ENCODE measurements at places on chromosomes 13 and 19.

DNA sequence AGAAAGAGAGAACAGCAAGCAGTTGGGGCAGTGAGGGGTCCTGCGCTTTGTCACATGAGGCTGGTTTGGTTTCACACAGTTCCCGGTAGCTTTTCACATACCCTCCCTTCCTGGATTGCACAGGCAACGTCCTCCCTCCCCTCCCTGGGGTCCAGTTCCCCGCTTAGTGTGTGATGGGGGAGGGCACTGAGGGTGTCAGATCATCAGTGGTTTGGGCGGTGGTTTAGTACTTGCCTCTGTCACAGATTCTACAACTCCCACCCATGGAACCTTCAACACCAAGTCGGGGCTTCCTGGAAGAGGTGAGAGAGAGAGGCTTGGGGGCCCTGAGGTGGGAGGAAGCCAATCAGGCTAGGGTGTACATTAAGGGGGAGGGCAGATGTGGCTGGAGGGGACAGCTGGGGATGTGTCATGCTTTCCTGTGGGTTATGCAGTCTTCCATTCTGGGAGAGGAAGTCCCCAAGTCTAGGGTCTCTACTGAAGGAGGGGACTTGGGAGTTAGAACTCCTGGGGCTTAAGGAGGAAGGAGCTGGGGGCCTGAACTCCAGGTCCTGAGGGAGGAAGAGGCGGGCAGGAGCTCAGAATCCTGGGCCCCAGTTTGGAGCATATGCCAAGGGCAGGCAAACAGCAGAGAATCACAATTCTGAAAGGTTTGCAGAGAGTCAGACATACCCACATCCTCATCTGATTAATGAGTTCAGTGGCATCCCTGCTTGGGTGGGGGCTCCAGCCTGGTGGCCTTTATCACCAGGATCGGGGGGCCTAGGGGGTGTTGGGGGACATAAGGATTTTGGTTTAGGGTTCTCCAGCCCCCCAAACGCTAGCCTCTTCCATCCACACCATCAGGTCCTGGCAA lies at the start of gene NKG7:
Gene NKG7, minus strand, starts transcription at position 6 of the 856 bp plus-strand sequence. CDS start 119 bp downstream, outside the sequence.
- DNase-seq, result peak; percentile 97

- no peak for DNase-seq
Observed at GRCh38 chr13:59638404-59638803, 525.3 kb downstream of the DIAPH3 start.

DNA sequence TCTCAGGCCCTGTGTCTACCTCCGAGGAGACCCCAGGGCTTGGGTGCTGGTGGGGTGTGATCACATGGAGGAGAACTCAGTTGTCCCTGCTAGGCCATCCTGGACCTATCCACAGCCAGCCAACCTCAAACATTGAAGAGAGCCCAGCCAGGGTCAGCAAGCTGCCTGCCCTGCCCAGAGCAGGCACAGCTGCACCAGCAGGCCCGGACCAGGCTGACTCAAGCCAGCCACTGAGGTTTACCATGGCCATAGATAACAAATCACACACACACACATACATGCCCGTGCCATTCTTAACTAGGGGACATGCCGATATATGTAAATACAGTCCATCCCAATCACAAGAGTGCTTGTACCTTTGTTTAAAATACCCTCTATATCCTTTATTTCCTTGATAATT lies 8.1 kb downstream of the ARHGEF7 start:
- no peak for DNase-seq

DNA sequence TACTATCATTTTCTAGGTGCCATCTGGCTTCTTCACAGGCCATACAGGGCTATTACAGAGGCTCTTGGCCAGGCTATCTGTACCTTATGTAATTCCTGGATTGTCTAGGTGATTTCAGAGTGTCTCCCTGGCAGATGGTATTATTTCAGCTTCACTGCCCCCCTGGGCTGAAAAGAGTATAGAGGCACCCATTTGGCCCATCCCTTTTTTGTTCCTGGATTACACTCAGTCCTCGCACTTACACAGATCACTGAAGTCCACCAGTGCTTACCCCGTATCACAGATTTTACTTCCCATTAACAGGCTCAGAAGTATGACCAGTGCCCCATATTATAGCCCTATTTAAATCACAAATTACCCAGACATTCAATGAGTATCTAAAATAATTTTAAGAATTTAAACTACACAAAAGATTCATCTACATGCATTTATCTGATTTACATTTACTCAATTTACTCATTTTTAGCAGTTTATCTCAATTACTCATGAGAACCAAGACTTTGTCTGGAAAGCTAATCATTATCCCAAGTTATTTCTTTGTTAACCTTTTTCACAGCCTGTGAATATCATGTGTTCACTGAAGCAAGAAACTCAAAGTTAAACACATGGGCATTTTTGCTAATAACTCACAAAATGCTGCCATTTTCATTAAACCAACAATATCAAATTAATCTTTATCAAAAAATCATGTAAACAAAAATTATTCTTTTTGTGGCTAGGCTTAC lies 121.0 kb downstream of the PCDH20 start:
- DNase-seq, result no peak

DNA sequence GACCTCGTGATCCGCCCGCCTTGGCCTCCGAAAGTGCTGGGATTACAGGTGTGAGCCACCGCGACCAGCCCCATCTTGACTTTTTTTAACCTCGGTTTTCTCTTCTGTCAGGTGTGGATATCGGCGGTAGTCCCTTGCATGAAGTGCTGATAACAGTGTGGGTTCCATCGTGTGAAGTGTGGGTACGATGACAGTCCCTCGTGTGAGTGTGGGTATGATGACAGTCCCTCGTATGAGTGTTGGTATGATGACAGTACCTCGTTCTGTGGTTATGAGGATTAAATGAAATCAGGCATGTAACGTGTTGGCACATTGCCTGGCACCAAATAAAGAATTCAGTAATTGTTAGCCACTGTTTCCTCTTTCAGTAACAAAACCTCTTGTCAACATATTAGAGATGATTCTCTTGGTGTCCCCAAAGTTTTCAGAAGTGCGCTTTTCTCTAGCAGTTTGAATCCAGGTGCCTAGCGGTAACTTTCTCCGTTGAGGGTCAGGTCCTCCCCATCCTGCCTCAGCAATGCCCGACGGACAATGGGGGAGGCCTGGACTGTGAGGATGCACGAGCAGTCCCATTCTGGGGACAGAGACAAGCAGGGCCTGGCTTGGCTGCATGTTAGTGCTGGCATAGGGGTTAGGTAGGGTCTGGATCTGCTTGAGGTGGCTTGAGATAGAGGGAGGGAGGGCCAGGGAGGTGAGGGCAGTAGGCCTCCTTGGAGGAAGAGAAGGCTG lies 15.3 kb downstream of the GATAD2A start:
- DNase-seq, result peak; percentile 8

GRCh38 chr13:39597838-39598237 lies 5.2 kb downstream of the LHFPL6 start:
- DNase-seq, result no peak

DNA sequence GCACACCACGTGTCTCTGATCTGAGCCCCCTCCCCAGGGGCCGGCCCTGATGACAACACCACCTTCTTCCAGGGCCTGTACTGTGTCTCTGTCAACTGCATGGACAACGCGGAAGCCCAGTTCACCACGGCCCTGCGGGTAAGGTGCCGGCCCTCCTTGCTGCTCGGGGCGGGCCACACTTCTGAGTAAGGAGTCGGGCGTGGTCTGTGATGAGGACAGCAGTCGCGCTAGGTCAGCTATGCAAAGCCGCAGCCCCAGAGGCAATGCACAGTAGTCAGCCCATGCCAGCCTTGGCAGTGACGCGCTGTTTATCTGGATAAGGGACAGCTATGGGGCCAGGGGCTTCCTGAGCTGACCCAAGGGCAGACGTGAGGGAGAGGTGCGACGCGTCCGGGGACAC lies 24.6 kb downstream of the MAU2 start:
- no peak for DNase-seq

GRCh38 chr13:93430381-93430780 lies 203.8 kb downstream of the GPC6 start:
- no peak for DNase-seq

DNA sequence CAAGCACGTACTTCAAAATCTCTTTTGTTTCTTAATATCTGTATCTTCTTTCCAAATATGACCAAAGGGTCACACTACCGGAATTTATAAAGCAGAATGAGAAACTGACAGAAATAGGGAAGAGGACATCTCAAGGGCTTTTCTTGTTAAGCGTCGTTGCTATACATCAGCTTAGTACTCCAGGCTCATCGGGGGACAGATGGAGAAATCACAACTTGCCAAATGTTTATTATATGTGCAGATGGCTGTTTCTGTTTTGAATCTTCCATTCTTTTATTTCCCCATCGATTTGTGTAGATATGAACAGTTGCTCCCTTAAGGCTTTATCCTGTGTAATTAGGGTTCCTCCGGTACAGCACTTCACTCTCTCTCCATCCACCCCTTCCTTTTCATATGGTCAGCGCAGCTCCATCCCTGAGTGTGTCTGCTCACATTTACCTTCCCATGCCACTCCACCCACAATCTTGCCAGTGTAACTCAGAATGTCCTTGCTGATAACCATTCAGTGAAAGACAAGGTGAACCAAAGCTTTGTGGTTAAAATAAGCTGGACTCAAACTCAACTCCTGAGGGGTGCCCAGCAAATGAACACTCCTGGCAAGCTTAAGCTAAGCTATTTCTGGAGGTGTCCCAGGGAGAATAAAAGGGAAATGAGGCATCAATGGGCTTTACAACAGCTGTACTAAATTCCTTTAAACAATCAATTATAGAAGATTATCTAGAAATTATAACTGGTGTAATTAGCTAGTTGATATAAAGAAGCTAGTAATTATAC lies 51.3 kb downstream of the TBC1D4 start:
- DNase-seq, result no peak

GRCh38 chr19:5246554-5247155 lies 94.0 kb downstream of the PTPRS start:
- DNase-seq, result no peak

DNA sequence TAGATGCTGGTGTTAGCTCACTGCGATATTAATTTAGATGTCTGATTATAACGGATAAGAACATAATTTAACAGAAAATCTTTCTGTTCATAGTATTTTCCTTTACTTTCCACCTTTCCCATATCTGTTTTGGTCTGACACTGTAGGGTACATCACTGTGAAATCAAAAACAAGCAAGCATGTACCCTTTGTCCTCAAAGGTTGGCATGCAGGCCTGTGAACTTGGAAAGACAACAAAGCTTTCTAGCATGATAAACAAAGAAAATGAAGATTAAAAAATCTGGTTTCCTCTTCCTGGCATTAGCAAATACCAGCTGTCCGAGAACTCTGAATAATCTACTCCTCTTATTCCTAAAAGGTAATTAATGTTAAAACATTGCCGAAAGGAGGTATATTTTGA lies 31.6 kb downstream of the THSD1 start:
- DNase-seq, result no peak

DNA sequence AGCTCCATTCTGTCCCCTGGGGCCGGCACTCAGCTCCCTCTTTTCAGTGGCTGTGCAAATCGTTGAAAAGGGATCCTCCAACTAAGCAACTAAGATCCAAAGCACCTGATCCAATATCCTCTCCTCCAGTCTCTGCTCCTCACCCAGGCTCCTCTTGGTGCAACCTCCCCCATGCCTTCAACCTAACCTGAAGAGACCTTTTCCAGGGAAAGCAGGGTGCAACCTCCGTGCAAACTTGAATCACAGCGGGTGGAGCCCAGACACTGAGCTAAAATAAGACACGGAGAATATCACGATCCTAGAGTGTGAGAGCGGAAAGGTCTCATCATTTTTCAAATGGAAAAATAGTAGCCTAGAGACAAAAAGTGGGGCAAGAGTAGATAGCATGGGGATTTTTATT lies 8.3 kb downstream of the CACNG7 start:
- no peak for DNase-seq

- no peak for DNase-seq
Observed at GRCh38 chr13:109821103-109821502, 34.7 kb upstream of the IRS2 start.

GRCh38 chr19:14377883-14378328 lies 3.3 kb upstream of the ADGRE5 start:
- DNase-seq, result no peak

DNA sequence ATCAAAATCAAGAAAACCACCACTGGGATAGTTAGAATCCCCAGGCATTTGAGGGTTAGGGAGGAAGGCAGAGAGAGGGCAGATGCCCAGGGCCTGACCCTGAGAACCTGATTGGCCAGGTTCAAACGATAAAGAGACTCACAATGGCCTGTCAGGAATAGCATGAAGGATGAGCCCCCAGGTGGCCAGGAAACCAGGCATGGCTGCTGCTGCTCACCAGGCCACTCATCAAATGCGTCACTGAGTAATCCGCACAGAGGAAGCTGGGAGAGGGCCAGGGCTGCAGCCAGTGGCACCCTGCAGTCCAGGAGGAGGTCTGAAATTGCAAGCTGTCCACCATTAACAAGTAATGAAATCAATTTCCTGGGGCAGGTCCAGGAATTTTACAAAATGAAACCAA lies 111.3 kb downstream of the KATNAL1 start:
- no peak for DNase-seq

DNA sequence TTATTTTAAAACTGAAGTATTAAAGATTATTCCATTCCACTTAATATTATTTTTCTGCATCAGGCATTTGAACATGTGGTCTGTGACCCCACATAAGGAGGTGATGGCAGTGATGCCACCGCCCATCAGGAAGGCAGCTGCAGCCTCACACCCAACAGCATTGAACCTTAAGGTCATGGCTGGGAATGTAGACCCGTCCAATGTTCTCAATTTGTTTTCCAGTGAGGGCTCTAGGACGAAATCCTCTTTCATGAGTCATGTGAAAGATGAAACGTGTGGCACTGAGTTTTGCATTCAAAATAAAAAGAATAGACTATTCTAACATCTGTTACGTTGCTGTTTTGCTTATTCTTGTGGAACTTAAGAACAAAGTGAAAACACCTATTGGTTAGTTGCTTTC lies 74.5 kb upstream of the ANKRD10 start:
- no peak for DNase-seq

GRCh38 chr13:59480396-59481259 lies 683.1 kb downstream of the DIAPH3 start:
- no peak for DNase-seq

GRCh38 chr19:7917267-7918061 lies 2.7 kb upstream of the SNAPC2 start:
- peak; percentile 6 for DNase-seq

DNA sequence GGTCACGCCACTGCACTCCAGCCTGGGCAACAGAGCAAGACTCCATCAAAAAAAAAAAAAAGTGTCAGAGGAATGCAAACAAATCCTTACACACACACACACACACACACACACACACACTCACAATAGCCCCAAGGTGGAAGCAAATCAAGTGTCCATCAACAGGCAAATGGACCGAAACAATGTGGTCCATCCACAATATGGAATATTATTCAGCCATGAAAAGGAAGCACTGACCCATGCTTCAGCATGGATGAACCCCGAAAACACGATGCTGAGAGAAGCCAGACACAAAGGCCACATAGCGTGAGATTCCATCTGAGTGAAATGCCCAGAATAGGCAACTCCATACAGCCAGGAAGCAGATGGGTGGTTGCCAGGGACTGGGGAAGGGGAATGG lies 16.5 kb upstream of the KLF2 start:
- no peak for DNase-seq

DNA sequence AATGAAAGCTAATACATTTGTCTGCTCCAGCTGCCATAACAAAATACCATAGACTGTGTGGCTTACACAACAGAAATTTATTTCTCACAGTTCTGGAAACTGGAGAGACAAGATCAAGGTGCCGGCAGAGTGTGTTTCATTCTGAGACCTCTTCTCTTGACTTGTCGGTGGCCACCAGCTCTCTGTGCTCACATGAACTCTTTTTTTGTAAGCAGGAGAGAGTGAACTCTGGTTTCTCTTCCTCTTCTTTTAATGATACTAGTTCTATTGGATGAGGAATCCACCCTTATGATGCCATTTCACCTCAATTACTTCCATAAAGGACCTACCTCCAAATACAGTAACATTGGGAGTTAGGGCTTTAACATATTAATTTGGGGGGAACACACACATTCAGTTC lies 11.7 kb downstream of the KCTD12 start:
- no peak for DNase-seq

All from GF-D8 (cell line).